Small intestine (tissue), 16 donors: ENCODE measurements at places on chromosomes 4 and X.

GRCh38 chrX:20143561-20143960 lies 1.9 kb upstream of the EIF1AX start:
- no peaks in the 10 kb centered on the region for H3K36me3 ChIP-seq
- H3K27ac ChIP-seq: peak overlapping the region; percentile 38
- peaks cover 8% of the 10 kb centered on the region for H3K4me1 ChIP-seq

DNA sequence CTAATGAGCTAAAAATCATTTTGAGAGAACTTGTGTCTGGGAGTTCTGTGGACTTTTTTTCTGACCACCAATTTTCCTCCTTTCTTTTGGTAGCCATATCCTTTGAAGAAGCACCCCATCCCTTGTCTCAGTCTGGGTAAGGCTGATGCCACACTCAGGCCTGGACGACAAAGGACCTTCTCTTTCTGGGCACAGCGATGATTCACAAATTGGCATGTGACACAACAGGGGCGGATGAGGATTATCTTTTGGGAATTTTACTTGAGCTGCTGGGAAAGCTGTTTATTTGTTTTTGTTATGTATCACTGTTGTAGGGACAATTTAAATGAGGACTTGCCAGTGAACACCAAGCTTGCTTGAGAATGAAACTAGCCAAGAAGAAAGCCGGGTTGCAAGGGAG lies 233.4 kb upstream of the HAND2 start:
- no peaks in the 10 kb centered on the region for H3K4me1 ChIP-seq
- no peaks in the 10 kb centered on the region for H3K36me3 ChIP-seq
- no peak overlapping the region for H3K4me3 ChIP-seq
- H3K27me3 ChIP-seq: no peaks in the 10 kb centered on the region

DNA sequence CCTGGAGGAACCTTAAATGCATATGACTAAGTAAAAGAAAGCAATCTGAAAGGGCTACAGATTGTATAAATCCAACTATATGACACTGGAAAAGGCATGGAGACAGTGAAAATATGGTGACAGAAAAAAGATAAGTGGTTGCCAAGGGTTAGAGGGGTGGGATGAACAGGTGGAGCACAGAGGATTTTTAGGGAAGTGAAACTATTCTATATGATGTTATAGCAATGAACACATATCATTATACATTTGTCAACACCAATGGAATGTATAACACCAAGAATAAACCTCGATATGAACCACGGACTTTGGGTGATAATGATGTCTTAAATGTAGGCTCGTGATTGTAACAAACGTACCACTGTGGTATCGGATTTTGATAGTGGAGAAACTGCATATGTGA lies 40.7 kb downstream of the NPY5R start:
- H3K4me3 ChIP-seq: no peak overlapping the region
- H3K4me1 ChIP-seq: no peaks in the 10 kb centered on the region
- no peaks in the 10 kb centered on the region for H3K36me3 ChIP-seq
- no peak overlapping the region for H3K27ac ChIP-seq
- DNase-seq: no peak

DNA sequence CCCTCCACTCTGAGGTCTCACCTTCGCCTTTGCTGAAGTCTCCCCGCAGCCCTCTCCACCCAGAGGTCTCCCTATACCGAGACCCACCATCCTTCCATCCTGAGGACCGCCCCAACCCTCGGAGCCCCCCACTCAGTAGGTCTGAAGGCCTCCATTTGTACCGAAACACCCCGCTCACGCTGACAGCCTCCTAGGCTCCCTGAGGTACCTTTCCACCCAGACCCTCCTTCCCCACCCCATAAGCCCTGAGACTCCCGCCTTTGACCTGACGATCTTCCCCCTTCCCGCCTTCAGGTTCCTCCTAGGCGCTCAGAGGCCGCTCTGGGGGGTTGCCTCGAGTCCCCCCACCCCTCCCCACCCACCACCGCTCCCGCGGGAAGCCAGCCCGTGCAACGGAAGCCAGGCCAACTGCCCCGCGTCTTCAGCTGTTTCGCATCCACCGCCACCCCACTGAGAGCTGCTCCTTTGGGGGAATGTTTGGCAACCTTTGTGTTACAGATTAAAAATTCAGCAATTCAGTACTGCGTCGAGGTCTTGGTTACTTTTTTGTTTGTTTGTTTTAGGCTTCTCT lies 5.0 kb downstream of the SOD3 start:
- peaks cover 64% of the 10 kb centered on the region for H3K27me3 ChIP-seq
- no peaks in the 10 kb centered on the region for H3K36me3 ChIP-seq
- H3K27ac ChIP-seq: no peak overlapping the region
- no peak overlapping the region for H3K4me3 ChIP-seq
